Ascending aorta (tissue), 2 donors: ENCODE measurements at places on chromosomes 6 and 20.

DNA sequence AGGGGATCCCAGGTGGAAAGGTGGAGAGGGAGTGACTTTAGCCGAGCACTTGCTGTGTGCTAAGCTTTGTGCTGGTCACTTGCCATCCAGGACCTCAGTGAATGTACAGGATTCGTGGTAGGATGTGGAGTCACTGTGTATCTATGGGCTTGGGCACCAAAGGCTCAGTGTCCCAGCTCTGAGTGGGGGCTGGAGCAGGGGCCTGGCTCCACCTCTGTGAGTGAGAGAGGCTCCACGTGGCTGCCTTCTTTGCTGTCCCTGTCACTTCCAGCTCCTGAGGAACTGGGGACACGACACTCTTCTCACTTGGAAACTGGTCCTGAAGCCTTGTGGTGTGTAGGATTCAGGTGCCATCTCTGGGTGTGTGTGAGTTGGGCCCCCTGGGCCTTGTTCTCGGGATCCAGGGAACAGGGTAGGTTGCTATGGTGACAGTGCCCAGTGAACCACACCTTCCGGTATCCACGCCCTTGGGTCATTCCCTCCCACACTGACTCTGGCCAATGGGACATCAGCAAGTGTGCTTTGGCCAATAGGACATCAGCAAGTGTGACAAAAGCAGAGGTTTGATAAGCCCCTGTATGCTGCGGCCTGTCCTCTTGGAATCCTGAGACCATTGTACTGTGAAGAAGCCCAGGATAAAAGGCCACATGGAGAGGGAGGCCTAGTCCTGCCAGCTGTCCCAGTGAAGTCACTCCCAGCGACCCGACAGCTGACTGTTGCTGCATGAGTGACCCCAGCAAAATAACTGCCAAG lies 87.7 kb downstream of the CDH22 start:
- no peak for DNase-seq

GRCh38 chr20:58071991-58072390 lies 156.5 kb downstream of the ANKRD60 start:
- no peak for DNase-seq

- no peak for DNase-seq
These were observed 1034.9 kb downstream of the EYS start for GRCh38 chr6:64672131-64672530.

DNA sequence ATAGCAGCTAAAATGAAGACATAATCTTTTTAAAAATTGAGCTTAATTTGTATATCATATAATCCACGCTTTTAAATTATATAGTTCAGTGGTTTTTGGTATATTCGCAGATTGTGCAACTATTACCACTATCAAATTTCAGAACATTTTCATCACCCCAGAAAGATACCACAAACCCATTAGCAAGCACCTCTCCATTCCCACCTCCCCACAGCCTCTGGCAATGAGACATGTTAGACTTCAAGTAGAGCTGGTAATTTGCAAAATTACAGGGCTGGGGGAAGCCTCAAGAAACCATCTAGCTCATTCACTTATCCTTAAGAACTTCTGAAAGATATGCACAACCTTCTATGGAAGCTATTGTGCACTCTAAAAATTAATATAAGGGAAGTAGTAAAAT lies 37.2 kb downstream of the TRMT6 start:
- no peak for DNase-seq

GRCh38 chr6:82348130-82348529 lies 15.5 kb upstream of the TPBG start:
- no peak for DNase-seq

DNA sequence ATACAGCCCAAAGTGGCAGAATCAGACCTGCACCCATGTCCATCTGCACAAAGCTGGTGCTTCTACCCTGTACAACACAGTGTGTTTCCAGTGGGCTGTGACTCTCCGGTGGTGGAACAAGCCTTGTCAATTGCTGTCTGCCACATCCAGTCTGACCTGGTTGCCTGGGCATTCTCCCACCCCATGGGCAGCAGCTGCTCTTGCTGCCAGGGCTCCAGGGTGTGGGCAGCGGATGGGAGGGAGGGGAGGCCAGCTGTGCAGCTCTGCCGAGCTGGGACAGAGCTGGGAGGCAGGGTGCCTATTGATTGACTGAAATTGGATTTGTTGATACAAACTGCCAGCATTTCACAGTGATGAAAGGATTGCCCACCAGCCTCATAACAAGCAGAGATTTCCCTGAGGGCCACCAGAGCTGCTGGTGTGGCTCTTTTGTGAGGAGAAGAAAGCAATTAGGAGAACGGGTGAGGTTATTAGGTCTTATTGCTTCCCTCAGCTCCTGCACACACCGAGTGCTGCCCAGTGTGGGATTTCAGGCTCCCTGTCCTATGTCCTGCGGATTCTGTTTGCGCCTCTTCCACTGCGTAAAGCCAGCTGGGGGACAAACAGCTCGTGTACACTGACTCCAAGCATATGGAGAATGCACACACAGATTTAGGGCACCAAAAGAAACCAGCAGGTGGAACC lies 150.8 kb downstream of the NRN1 start:
- DNase-seq, result no peak

- DNase-seq, result no peak
These were observed 17.4 kb downstream of the ADNP start for GRCh38 chr20:50913690-50914375.

GRCh38 chr6:21334651-21335050 lies 258.9 kb upstream of the SOX4 start:
- DNase-seq, result no peak

DNA sequence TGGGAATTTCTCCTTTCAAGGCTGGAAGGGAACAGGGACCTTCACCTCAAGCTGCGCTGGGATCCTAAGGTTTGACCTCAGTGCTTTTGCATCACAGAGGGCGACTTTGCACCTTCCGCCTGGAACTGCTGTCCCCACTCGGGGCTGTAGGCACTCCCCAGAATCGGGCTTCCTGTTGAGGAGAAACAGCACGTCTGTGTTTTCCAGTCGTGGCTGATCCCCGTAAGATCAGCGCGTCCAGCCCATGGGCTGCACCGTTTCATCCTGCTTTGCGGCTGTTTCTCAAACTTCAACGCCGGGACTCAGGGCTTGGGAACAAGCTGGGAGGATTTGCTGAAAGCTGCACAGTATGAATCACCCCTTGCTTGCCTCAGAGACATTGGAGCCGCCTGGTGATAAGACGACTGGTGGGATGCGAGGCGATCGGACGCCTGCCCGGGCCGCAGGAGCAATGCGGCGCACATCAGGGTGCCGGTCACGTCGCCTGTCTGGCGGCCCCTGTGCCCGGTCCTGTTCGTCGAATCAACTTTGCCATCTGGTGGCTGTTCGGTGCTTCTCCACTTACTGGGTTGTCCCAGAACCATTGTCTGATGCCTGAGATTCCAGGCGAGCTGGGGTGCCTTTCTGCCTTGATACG lies 53.6 kb upstream of the FRMD1 start:
- no peak for DNase-seq

- DNase-seq, result no peak
These were observed 165.7 kb downstream of the ZNF217 start for GRCh38 chr20:53427951-53428350.

- no peak for DNase-seq
These were observed 19.8 kb downstream of the NFYA start for GRCh38 chr6:41092421-41093140.

DNA sequence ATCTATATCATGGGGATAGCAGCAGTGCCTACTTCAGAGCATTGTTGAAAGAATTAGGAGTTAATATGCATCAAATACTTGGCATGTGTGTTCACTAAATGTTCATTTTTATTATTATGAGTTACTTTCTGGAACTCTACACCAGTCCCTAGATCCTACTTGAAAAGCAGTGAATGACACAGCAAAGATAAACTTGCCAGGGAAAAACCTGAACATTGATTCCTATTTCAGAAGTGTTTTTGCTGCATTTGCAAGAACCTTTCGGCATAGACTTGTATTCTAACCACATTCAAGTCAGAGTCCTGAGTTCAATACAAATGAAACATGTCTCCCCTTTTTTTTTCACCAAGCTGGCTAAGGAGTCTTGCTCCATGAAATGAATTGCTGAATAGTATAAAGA lies 187.4 kb upstream of the TAB2 start:
- no peak for DNase-seq

GRCh38 chr6:148835920-148836441 lies 89.2 kb downstream of the UST start:
- no peak for DNase-seq

DNA sequence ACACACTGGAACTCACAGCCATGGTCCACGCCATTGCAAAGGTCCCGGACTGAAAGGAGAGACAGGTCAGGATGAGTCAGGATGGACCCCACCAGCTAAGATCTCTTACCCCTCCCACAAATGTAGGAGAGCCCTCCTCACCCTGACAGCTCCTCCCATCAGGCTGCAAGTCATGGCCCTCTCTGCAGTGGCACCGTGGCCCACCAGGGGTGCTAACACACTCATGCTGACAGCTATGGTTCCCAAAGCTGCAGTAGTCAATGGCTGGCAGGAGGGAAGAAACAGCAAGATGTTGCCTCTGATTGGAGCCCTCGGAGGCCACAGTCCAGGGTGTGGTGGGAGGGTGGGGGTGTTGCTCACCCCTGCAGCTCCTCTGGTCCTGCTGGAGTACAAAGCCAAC lies 5.7 kb upstream of the RBPJL start:
- DNase-seq, result no peak

- DNase-seq, result no peak
These were observed 15.5 kb downstream of the MRPS18A start for GRCh38 chr6:43671801-43672690.

DNA sequence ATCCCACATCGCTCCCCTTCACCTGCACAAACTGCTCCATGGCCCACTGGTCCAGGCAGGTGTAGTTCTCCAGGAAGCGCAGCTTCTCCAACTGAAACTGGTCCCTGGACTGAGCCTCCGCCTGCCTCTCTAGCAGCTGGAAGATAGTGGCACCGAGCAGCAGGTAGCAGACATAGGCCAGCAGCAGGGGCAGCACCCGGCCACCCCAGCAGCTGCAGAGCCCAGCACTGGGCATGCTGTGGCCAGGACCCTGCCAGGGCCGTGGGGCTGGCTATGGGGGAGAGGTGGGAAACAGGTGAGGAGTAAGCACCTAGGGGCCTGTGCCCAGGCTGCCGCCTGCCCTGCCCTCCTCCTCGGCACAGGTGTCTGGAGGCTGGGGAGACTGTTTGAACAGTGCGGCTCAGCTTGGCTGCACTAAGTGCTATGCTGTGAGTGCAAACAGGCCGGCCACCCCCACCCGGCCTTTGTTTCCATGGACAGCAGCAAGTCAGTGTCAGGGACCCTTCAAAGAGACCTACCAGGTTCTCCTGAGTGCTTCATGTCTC lies at the start of gene KCNK16:
Gene KCNK16 (minus strand): TSS at position 397 of the 545 bp plus-strand sequence. CDS start 162 bp downstream, at position 235.
- DNase-seq, result no peak

DNA sequence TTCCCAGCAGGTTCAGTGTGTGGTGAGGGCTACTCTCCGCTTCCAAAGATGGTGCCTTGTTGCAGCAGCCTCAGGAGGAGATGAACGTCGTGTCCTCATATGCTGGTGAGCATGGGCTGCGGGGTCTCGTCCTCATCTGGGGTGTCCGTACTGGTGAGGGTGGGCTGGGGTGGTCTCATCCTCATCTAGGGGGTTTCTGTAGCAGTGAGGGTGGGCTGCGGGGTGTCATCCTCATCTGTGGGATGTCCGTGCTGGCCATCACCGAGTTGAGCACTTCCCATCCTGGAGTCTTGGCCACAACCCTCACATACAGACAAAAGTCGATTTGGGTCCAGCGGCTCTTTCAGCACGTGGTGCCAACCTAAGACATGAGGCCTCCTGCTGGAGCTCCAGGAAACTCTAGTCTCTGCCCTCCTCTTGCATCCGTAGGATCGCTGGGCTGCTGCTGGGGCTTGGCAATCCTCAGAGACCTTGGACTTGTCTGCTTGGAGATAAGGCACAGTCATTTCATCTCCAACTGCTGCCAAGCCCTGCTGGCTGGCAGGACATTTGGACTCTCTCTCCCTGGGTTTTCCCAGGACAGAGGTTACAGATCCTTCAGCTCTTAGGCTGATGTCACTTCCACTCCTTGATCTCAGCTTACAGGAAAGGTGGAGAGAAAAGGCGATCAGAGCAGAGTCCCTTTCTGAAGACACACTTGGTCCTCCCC lies 160.4 kb downstream of the PACRG start:
- DNase-seq, result no peak

GRCh38 chr6:111210194-111210728 lies 123.0 kb downstream of the SLC16A10 start:
- no peak for DNase-seq

DNA sequence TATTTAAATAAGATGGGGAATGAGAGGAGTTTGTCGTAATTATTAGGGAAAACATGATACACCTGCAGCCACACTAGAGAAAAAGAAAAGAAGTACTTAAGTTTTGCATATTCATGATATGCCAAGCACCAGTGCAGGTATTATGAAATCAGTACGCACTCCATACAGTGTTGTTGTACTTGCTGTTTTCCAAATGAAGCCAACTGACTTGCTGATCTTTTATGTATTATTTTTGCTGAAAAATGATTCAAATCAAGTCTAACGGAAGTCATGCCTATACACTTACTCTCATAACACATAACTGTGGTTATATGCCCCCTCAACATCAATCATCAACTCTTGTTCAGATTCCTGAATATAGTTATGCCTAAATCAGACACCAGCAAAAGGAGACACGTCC lies 584.9 kb upstream of the EYS start:
- DNase-seq, result no peak

- no peak for DNase-seq
These were observed 392.9 kb downstream of the GJA1 start for GRCh38 chr6:121828146-121828886.

DNA sequence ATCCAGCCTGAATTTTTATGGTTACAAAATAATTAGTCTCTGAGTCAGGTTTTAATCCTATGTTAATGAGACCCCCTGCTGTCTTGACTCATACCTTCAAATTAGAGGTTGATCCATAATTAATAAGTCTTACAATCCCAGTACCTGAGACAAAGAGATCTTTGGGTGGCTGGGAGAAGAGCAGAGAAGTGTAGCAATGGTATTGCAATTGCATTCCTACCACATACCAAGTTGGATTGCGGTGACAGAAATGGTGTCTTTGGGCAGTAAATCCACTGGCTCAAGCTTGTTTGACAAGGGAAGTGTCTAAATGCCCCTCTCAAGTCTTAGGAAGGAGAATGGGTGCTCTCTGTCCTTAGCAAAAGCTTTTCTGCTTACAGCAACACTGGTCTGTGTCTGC lies 150.4 kb downstream of the BTBD3 start:
- DNase-seq, result no peak

DNA sequence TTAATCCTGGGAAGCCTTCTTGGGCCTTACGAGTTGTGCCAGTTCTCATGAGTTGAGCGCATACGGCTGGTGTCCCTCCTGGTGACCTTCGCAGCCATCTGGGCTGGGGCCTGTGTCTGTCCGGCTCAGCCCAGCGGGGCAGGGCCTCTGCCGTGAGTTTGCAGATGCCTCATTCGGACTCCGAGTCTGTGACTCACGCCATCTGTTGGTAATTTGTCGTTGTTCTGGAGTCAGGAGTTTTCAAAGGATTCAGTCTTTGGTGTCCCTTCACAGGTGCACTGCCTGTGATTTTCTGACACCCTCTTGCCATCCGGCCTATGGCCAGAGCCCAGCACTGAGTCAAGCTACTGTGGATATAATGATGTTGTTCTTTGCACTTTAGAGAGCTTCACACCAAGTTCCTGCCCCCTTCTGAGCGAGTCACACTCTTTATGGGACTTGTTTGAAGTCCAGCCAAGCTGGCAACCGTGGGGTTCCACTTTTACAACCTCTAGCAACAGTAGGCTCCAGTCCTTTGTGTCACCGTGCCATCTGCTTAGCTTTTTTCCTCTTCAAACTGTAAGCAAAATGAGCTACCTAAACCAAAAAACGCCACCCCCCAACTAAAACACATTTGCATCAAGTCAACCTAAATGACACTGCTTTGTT lies 175.6 kb downstream of the AIG1 start:
- DNase-seq, result no peak
